ENCODE measurements at places on chromosomes 5 and 9.

- no peak for DNase-seq
Measured at GRCh38 chr9:94677929-94678328, 38.6 kb upstream of the FBP1 start.

- no peak for DNase-seq
Measured at GRCh38 chr5:152102057-152102456, 177.4 kb upstream of the GLRA1 start.

GRCh38 chr5:124895236-124895635 is 148.8 kb upstream of the ZNF608 start:
- no peak for DNase-seq

- DNase-seq, result no peak
Measured at GRCh38 chr9:95508242-95508967, 8.4 kb downstream of the PTCH1 start.

DNA sequence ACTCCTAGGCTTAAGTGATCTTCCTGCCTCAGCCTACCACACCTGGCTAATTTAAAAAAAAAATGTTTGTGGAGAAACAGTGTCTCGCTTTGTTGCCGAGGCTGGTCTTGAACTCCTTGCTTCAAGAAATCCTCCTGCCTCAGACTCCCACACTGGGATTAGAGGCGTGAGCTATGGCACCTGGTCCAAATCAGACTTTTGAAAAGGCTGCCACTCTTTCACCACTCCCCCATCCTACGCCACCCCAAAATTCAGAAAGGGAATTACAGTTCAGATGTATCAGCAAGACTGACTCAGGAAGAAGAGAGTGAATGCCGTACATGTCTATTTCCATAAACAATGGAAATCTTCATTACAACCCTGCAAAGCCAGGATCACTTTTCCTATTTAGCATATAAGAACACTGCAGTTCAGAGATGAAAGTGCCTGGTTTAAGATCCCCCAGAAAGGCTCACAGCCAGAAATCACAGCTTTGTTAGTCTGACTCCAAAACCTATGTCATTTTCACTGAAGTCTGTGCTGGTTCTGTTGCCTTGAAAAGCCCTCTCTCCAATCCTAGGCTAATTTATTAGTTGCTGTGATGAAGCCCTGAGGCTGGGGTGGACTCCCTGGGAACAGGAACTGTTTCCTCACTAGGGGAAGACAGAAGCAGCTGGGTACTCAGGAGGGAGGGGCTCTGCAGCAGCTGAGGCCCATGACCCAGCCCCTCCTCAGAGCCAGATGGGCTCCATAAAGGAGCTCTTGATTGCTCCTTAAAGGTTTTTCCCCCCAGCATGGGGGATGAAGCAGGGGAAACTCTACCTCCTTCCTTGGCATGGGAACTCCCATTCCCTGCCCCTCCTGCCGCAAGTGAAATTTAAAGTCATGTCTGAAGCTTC is 3.1 kb downstream of the FBLL1 start:
- no peak for DNase-seq

GRCh38 chr5:180641566-180641900 is 7.9 kb downstream of the FLT4 start:
- no peak for DNase-seq

DNA sequence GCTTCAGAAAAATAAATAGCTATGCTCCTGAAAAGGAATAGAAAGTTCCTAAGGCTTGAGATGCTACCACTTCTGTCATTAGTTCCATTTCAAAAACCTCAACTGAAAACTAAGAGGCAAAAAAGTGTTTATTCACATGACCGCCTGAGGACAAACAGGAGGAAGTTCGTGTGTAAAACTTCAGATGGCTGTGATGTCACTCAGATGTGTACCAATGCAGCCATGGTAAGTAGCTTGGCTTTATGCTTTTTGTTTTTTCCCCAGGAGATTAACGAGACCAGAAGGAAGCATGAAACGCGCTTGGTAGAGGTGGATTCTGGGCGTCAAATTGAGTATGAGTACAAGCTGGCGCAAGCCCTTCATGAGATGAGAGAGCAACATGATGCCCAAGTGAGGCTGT is 33.0 kb downstream of the LMNB1 start:
- no peak for DNase-seq

DNA sequence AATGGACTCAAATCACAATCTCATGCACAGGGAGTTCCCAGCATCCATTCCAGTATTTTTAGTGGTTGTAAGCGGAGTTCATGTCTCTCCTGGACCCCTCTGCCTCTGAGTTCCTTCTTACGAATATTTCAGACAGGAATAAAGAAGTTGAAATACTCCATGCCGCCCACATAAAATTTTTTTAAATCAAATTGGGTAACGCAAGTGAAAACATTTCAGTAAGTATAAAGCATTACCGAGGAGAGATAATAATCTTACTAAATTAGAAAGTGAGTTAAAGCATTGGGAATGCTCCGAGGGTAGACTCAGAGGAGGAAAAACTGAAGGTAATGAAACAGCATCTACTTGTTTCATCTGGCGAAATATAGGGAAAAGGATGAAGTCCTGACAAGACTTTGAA is 317.6 kb downstream of the ARRDC3 start:
- DNase-seq, result no peak

DNA sequence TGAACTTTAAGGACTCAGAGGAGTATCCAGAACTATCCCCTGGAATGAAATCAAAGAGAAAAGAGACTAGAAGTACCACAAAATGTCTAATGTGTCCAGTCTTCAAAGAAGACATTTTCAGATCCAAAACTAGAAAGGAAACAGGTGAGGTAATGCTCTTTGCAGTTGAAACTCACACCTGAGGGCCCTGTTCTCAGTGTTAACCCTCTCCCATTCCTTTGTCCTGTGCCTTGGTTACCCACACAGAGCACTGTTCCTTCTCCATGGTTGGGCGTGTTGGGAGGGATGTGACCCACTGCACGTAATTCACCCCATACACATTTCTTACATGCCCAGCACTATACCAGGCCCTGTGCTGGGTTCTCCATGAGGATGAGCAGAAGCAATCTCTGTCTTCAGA is 21.3 kb downstream of the MSANTD3 start:
- no peak for DNase-seq

- DNase-seq, result no peak
Measured at GRCh38 chr5:166834246-166834645, 1457.2 kb upstream of the WWC1 start.

DNA sequence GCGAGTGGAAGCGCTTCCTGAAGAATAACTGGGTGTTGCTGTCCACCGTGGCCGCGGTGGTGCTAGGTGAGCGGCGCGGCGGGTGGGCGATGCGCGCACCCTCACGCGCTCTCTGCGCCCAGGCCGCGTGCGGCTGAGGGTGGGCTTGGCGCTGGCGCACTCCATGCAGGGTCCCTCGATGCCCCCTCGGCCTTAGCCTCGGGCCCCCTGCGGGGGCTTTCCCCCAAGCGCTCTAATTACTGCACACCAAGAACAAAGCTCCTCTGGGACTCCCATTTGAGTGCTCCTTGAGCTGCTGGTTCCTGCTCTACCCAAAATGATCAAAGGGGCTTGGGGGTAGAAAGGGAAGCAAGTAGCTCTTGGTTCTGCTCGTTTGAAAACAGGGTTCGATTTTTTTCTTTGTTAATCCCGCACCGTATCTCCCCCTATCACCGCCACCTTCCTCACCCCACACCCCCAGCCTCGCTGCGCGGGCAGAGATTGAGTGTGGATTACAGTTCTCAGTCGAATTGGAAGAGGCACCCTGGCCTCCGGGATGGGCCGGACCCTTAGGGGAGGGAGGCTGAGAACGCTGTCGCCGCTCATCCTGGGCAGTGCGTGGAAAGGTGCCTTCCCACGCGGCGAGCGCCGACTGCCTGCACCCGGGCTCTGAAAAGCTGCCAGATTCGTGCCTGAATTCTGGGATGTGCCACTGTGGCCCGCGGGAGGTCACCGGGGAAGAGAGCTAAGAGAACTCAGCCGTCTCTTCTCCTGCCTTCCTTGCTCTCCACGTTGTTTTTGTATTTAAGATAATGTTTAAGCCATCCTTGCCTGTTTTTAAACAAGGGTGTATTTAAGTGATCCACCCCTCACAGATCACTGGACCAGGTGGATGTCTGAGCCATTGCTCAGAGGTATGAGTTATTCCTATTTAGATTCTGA is 697 bp downstream of the SLC1A1 start:
- DNase-seq, result no peak

GRCh38 chr5:159804121-159804520 is 112.2 kb upstream of the ADRA1B start:
- no peak for DNase-seq

DNA sequence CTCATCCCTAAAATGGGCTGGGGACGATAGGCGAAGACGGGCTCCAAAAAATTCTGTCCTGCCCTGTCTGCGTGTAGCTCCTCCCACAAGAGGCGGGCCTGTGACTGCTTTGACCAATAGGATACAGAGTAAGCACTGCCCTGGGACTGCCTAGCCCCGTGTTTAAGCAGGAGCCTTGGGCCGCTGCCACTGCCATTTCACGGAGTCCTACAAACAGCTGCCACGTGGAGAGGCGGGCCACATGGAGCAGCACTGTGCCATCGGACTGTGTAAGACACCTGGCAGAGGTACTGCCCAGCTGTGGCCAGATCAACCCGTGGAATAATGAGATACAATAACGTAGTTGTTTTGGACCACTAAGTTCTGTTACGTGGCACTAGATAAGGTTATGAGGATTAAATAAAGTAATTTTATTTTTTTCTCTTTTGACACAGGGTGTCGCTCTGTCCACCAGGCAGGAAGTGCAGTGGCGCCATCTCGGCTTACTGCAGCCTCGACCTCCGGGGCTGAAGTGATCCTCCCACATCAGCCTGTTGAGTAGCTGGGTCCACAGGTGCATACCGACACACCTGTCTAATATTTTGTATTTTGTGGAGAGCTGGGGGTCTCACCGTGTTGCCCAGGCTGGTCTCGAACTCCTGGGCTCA is 87.2 kb downstream of the LMNB1 start:
- DNase-seq, result no peak

GRCh38 chr9:13705918-13706317 is 426.4 kb upstream of the MPDZ start:
- DNase-seq, result no peak

- DNase-seq, result no peak
Measured at GRCh38 chr5:137589185-137589584, 90.1 kb upstream of the SPOCK1 start.

DNA sequence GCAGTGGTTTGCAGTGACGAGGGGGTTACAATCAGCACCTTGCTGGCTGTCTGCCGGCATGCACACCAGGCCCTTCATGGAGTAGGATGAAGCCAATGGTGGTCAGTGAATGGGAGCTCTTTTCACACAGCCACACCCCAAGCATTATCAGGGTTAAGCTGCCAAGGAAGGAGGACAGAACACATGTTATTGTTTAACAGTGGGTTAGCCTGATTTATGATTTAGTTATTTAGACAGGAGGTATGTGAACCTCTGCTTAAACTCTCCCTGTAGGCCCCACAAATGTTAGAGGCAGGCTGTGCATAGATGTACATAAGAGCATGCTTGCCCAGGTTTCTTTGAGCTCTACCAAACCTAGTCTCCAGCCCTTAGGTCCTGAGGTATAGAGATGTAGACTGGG is 262.9 kb downstream of the SPOCK1 start:
- no peak for DNase-seq

DNA sequence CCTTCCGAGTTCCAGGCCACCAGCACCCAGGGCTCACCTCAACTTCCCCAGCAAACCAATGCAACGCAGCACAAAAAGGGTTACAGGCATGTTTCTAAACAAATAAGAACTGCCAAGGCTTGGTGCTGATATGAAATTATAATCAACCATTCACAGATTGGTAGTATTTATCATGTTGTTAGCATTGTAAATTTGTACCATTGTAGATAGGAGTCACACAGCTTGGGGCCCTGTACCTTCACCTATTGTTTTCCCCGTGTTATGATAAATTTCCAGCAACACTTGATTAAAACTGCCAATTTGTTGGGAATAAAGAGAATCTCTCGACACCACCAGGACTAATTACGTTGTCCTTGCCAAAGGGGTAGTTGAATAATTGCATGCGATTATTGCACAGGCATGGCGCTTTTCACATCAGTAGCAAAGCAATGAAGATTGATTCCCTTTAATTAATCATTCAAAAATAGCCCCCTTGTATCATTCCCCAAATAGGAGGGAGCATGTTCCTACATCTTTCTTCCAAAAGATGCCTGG is 454.1 kb downstream of the ZNF608 start:
- no peak for DNase-seq

DNA sequence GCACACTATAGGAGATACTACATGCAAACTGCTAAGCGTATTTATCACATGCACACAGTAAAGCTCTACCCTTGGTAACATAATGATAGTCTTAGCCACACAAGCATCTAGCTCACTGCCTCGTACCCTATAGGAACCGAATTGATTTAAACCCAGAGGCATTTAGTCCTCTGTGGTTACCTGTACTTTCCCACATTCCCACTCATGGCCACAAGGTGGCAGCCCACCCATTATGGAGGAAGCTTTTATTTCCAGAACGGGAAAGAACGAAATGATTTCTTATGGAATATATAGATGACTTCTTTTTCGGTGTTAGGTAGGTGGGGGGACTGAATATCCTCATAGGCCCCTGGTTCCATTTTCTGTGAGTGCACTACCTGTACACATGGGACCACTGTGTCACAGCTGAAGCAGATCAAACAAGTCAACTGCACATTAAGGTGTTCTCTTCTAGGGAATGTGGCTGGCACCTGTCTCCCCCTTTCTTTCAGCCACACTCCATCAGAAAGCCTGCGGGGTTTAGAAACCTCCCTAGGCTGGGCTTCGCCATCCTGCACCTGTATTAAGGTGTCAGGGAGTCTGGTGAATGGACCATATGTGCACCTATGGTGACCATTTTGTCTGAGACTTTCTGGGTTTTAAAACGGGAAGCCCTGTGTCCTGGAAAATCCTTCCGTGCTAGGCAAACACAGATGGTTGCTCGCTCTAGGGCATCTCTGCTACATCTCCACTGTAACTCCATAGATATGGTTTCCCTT is 313.2 kb downstream of the SLIT3 start:
- DNase-seq, result peak; percentile 64

GRCh38 chr5:146359836-146360235 is 21.2 kb downstream of the POU4F3 start:
- no peak for DNase-seq

DNA sequence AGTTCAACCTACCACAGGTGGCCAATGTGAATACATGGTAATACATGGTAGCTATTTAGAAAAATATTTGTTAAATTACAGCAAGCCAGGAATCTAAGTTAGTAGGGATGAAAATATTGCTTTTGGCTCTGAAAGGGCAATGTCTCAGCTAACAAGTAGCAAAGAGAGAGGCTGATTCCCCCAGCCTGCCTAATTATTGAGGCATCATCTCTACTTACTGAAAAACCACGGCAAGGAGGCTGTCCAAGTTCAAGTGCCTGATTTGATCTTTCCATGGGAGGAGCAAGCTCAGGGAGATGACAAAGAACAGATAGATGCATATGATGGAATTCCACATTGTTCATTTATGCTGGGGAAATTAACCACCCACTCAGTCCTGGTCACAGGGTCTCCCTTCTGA is 28.7 kb upstream of the UBTD2 start:
- DNase-seq, result no peak

- no peak for DNase-seq
Measured at GRCh38 chr5:91302958-91303357, 80.2 kb downstream of the ARRDC3 start.

DNA sequence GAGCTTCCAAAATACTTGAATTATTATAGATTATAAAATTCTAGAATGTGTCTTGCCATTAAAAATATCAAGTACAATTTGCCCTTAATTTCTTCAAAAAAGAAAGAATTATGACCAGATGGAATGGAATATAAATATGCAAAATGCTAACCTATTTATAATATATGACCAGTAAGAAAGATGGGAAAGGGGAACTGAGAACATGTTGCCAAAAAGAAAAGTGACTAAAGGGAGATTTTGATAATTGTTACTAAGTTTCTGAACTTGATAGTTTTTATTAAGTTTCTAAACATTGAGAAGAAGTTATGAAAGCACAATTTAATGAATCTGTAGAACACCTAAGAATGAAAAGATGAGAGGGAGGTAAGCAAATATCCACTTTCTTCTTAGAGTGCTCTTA is 188.4 kb upstream of the NR4A3 start:
- DNase-seq, result no peak
